ENCODE measurements at places on chromosomes 16 and 17. TPM values are rescaled to one million over a fixed set of nuclear protein-coding genes. Genes with fewer than 3 reads are reported as not detected.

KPNA2 gene
- total RNA-seq = 71.3 TPM

RNF112 gene
- 0.22 TPM for total RNA-seq

TBC1D3 gene
- total RNA-seq = not detected

CNGB1 gene
- not detected for total RNA-seq

MYH3 gene
- total RNA-seq = 0.86 TPM

ZNF23 gene
- total RNA-seq = 9.0 TPM

Data from placental pericyte (primary cell).